ENCODE measurements at places on chromosomes 1 and 21.
A peak's percentile ranks its signal among the peaks of the same experiment; 100 is the strongest.

DNA sequence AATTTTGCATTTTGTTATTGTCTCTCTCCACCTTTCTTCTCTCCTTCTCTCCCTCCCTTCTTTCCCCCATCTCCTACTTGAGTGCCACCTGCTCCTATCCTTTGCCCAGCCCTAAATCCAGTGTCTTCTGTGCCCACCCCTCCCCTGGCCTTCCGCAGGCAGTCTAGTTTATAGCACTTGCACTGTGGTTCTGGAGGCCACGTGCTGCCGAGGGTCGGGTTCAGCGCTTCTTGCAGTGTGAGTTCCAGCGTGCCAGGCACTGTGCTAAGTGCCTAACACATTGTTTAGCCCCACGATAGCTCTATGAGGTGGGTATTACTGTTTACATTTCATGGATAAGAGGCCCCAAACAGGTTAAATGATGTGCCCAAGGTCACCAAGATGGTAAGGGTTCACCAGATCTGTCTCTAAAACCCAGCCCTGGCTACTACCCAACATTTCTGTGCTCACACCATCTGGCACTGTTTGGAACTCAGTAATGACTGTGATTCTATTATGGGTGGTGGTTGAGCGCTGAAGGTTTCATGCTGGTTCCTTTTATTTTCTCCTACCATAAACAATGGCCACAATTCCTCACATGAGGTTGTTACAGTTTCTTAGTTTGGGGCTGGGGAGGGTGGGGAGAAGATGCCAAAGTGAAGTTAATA is 14.1 kb upstream of the ATP1A4 start:
- DNase-seq = peak; percentile 45

GRCh38 chr1:155069551-155070157 is 6.1 kb downstream of the EFNA4 start:
- DNase-seq = no peak

DNA sequence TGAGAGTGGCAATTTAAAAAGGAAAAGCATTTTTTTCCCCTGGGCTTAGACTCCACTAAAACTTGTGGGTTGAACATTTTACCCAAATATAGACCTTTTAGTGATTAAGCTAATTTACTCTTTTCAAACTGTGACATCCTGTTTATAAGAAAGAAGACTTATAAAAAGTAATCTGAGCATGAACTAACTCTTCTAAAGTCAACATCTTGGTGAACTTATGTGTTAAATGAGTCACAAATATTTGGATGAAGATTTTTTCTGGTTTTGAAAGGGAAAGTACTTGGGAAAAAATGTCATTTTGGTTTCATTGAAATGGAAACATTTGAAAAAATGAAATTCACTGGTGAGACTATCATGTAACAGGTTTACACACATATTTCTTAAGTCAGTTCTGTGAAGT is 109.8 kb downstream of the KCNK2 start:
- no peak for DNase-seq

DNA sequence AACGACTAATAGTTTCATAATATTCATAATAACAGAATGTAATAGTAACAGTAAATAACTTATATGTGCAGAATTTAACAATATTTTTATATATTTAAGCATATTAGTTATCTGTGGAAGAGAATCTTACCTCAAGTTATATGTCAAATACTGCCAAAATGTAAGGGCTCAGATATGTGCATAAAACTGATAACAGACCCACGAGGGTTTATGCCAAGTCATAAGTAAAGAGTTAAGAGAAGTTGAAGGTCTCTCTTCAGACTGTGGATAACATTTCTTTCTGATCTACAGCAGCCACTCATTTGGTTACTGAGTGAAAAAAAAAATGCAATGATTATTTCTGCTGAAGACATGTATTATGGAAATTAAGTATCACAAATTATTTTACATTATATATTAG is 1167.8 kb upstream of the NCAM2 start:
- no peak for DNase-seq

DNA sequence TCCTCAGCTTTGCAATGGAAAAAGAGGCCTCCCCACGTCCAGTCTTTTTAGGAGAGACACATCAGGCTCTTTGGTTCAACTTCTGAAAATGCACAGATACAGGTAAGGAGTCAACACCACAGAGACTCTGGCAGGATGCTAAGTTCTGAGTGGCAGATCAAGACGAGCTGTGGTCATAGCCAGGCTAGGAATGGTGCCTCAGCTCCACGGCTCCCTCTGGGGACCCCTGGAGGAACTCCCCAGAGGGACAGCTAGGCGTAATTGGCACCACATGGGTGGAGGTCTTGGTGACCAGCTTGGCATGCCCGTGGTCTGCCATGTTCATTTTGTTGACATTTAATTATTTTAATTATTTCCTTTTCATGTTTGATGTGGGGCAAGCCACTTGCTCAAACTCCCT is 206.1 kb downstream of the KAZN start:
- DNase-seq = no peak

DNA sequence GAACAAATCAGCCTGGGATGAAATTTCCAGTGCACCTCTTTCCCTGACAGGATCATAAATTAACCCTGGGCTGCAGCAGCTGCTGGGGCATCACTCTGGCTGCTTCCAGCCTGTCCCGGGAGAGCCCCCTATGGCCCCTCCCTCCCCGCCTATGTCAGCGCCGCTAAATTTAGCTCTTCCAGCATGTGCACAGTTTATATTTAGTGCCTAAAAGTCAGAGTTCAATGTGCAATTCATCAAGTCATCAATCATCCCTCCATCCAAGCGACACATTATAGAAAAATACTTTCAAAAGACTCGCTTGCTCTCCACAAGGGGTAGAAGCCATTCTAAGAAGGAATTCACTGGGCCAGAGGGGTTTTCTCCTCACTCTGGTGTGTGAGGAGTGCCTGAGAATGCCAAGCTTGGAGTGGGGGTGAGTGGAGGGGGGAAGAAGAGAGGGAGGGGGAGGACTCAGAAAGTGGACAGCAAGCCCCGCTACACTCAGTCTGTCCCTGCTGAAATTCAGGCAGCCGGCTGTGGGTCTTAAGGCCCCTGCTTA is 37.4 kb downstream of the XCL1 start:
- DNase-seq = no peak

GRCh38 chr1:246397046-246397445 is 110.0 kb downstream of the SMYD3 start:
- no peak for DNase-seq

DNA sequence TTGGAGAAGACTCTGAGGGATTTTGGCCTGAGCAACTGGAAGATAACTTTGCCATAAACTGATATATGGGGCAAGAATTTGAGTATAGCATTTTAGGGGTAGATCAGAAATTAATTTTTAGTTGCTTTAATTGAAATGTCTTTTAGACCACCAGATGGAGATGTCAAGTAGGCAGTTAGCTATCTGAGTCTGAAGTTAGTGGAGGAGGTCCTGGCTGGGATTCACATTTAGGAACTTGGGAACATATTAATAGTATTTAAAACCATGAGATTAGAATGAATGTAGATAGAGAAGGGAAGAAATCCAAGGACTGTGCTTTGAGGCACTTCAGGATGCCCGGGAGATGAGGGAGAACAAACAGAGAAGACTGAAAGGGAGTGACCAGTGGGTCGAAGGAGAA is 32.6 kb downstream of the SLC44A3 start:
- no peak for DNase-seq

- DNase-seq = no peak
Observed at GRCh38 chr21:10521091-10521598, at the start of gene TPTE. Gene TPTE (plus strand): TSS chr21:10521583. CDS start chr21:10538724, 17,141 bp downstream.

GRCh38 chr1:186473047-186473446 is 12.1 kb upstream of the PDC start:
- DNase-seq = no peak

GRCh38 chr1:156052862-156053767 is 483 bp downstream of the UBQLN4 start:
- peak; percentile 91 for DNase-seq

DNA sequence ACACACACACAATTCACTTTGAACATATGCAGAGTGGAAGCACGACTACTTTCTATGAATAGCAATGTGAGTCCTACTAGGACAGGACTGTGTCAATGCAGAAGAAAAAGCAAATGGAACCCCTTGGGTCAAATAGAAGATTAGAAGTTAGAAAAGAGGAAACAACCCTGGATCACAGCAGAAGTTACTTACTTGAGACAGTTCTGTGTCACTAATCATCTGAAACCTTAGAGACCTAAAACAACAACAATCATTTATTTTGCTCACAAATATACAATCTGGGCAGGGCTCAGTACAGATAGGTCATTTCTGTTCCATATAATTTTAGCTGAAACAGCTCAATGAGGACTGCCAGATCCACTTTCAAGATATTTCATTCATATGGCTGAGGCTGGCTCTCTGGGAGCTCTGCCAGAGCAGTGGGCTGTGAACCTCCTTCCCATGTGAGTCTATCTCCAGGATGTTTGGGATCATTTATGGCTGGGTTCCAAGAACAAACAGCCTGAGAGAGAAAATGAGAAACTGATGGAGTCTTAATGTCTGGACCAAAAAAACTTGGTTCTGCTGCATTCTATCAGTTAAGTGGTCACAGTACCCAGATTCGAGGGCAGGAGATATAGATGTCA is 42.5 kb upstream of the IL10 start:
- DNase-seq = no peak

DNA sequence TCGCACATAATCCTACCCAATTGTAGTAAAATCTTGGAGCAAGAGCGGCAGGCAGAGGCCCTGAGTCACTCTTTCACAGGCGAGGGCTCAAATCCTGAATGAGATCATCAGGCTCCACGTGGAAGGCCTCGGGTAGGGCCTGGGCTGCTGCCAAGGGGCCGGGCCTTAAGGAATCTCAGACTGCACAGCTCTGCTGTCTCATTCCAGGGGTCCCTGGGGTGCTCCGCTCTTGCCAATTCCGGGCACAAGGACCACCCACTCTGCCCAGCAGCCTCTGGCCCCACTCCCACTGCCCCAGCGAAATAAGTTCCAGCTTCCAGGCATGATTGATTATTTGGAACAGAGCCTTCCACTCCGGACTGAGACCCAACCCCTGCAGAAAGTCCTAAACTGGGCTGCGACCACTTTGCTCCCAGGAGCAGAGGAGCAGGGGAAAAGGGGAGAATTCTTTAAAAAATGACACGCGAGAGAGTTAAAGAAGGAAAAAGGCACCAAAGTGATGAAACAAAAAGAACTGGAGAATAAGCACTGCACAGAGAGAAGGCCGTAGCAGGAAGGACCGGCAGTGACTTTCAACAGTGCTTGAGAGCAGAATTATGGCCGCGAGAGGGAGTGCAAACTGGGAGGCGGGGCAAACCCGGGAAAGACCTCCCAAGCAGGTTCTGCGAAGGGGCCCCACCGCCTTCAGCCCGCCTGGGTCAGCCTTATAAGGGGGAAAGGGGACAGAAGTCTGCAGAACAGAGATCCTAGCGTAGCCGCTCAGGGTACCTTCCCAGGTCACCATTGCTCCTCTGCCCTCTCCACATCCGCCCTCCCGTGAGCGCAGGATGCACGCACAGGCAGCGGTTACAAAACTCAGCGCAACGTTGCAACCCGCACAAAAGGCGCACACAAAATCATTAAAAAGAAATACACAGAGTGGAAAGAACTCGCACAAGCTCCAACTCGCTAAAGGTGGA is 2.0 kb downstream of the ADAMTS1 start:
- DNase-seq = peak; percentile 98

- DNase-seq = no peak
Observed at GRCh38 chr1:11412141-11412540, 66.8 kb upstream of the DISP3 start.

DNA sequence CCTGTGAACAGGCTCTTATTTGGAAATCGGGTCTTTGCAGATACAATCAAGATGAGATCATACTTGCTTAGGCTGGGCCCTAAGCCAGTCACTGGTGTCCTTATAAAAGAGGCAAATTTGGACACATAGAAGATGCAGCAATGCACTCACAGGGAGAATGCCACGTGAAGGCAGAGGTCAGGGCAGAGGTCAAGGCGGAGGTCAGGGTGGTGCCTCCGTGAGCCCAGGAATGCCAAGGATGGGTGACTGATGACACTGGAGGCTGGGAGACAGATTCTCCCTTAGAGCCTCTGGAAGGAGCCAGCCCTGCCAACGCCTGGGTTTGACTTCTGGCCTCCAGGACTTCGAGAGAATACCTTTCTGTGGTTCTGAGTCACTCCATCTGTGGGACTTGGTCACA is 22.8 kb upstream of the C1orf174 start:
- DNase-seq = no peak

DNA sequence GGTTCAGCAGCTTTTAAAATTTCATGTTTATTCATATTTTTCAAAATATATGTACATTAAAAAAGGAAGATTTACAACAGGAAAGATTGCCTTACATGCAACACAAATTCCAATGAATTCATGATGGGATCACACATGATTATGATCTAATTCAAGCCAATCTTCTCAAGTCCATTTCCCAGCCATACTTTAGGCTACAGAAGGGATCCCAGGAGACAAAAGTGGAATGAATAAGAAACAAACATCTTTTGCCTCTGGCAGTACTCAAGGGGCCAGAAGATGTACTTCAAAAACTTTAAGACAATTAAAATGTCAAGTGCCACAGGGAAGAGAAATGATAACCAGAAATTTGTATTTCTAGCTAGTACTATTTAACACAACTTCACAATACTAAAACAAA is 10.2 kb upstream of the SH2D5 start:
- no peak for DNase-seq
